ENCODE measurements at places on chromosomes 5 and 9. TPM values are rescaled to one million over a fixed set of nuclear protein-coding genes. Genes with fewer than 3 reads are reported as not detected.

GRCh38 chr5:117456866-117457470, 882.3 kb upstream of the SEMA6A start:
- DNase-seq: no peak

The TLX3 gene
- total RNA-seq: not detected

DNA sequence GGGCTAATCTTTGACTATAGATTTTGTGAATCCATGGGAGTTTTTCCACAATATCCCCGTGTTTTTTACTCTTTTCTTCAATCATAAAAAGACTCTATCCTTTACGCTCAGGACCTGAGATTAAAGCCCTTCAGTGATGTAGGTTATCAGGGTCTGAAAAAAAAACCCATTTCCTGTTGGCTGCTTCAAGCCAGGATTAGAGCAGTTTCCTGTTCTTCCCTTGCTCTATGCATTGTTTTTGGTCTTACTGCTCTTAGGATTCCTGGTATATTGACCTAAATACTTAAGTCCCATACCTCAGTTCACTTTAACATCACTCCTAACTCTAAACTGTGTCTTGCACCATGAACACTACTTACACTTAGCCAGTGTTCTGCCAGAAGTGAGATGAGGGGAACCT, 319.3 kb upstream of the CHD1 start:
- DNase-seq: no peak

GRCh38 chr5:77379558-77380061, 112.5 kb downstream of the WDR41 start:
- no peak for DNase-seq

The UBE2B gene
- total RNA-seq: 210 TPM

The CNTNAP3 gene
- total RNA-seq: 0.20 TPM

The NPR3 gene
- 30.4 TPM for total RNA-seq

GRCh38 chr9:12698266-12698665, 5.1 kb downstream of the TYRP1 start:
- no peak for DNase-seq

The ALDH1A1 gene
- 41.8 TPM for total RNA-seq

The NRG2 gene
- 2.6 TPM for total RNA-seq

- DNase-seq: no peak
These were observed 3.3 kb upstream of the BRD3 start for GRCh38 chr9:134071149-134071548.

DNA sequence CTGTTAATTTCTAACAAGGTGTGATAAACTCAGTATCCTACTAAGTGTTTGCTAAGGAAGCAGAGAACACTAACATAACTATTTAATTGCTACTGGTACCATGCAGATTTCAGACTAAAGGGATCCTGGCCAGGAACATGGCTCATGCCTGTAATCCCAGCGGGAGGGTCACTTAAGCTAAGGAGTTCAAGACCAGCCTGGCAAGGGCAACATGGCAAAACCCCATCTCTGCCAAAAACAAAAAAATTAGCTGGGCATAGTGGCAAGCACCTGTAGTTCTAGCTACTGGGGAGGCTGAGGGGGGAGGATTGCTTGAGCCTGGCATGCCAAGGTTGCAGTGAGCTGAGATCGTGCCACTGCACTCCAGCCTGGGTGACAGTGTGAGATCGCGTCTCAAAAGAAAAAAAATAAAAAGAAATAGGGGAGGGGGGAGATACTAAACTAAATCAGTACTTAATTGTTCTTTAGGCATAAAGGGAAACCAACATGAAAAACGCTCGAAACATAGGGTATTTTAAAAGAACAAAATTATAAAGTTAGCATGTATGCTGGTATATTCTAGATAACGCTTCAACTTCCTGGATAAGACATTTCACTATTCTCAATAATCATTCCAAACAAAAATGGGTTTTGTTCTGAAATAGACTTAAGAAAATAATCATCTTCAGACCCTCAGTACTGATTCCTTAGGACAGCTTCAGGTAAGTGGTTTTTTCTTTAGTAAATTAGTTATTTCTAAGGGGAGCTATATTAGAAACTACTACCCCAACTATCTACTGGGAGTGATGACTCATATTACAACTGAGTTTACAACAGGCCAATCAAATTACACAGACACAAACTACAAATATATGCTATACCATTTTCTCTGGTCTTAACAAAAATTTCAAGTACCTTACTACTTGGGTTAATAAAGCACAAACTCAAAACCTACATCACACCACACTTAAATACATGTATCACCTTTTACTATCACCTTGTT, 3.5 kb downstream of the PANK3 start:
- no peak for DNase-seq

- DNase-seq: no peak
These were observed 58.5 kb upstream of the PJA2 start for GRCh38 chr5:109468288-109468676.

The ZBTB26 gene
- 2.0 TPM for total RNA-seq

- DNase-seq: no peak
These were observed 74.7 kb downstream of the PJA2 start for GRCh38 chr5:109335114-109335513.

The EPB41L4A gene
- total RNA-seq: 7.2 TPM

- DNase-seq: no peak
These were observed 205.9 kb downstream of the ANXA1 start for GRCh38 chr9:73357607-73358006.

GRCh38 chr5:143812085-143812705, at the start of gene HMHB1:
HMHB1 (plus strand) TSS chr5:143812161.
- DNase-seq: peak; percentile 56

- DNase-seq: no peak
These were observed 11.1 kb downstream of the PTTG1 start for GRCh38 chr5:160432787-160433186.

DNA sequence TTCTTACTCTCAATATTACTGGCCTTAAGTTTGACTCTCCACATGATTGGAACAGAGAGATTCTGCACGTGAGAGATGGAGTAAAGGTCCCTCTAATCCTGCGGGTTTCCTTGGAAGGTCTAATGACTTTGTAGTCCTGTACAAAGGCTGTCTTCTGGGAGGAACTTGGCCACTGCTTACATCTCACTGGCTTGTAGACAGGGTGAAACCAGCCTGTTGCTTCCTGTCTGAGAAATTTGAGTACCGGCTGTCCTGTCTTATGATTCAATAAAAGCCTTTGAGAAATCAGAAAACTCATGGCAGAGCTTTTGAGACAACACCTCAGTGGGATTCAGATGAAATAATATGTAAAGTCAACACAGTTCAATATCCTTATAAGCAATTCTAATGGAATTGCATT, 43.0 kb downstream of the IL31RA start:
- DNase-seq: no peak

The ADAMTS12 gene
- total RNA-seq: 1.2 TPM

GRCh38 chr5:33276628-33276950, 164.2 kb upstream of the TARS1 start:
- DNase-seq: no peak

DNA sequence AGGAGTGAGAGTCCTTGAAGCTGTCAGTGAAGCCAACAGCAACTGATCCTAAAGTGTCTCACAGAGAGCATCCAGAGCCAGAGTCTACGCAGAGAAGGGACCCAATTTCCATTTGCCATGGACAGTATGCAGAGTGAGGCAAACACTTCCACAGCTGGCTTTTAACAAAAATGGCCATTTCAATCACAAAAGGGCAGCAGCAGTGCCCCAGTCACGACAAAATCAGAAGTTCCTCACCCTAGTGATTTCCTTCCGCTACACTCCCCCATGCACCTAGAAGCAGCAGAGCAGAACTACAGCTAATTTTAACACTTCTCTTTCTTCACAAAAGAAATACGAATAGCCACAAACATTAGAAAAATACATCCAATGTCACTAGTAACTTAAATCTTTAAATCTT, 27.9 kb downstream of the FBXW11 start:
- DNase-seq: no peak

DNA sequence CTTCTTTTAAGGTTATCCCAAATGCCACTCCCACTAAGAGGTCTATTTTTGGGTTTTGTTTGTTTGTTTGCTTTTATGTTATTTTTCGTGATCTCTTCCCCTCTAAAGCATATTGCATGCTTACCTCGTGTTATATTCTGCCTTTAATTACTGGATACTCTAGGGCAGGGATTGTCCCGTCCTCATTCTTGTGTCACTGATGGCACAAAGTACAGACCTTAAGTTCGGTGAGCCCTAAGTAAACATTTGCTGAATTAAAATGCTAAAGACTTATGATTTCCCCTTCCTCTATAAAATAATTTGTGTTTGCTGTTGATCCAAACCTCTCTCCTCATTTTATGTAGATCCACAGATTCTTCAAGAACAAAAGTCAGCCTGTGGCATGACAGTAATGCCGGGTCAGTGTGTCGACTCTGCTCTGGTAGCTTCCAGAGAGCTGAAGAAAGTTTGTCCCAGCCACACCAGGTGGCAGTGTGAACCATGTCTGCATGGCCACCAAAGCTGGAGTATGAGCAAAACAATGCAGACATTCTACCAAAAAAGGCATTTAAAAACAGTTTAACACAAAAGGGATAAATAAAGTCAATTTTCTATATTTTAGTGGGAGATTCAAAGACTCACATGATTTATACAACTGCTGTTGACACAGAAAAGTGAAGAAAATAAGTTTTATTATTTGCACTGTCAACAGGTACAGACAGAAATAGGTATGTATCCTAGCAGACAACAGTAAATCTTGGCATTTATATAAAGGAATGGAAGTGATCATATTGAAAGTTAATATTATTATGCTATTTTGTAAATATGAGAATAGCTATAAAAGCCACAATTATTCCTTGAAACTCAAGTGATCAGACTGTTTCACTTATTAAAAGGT, 17.9 kb upstream of the POC5 start:
- no peak for DNase-seq

GRCh38 chr5:15690611-15691010, 190.6 kb downstream of the FBXL7 start:
- no peak for DNase-seq

DNA sequence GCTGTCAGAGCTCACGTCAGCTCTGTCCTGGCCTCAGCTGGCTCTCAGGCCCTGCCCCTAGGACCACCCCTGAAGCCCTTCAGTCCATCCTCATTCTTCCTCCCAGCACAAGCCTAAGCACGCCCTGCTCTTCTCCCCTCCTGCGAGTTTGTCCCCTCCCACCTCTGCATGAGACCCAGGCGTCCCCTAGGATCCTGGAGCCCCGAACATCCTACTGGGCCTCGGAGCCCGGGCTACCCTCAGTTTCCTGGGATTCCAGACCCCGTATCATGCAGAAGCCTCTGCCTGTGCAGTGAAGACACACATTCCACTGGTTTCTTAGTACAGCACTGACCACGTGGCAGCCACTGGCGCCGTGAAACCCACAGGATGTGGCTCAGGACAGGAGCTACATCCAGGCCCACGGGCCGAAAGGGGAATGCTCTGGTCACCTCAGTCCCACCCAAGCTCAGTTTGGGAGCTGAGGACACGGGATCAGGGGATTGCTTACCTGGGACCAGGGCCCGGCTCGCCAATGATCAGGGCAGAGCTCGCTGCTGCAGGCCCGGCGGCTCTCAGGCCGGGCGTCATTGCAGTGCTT, 64.2 kb downstream of the ZNF354C start:
- DNase-seq: no peak

- no peak for DNase-seq
These were observed 18.9 kb upstream of the ANKRD55 start for GRCh38 chr5:56251918-56252553.

DNA sequence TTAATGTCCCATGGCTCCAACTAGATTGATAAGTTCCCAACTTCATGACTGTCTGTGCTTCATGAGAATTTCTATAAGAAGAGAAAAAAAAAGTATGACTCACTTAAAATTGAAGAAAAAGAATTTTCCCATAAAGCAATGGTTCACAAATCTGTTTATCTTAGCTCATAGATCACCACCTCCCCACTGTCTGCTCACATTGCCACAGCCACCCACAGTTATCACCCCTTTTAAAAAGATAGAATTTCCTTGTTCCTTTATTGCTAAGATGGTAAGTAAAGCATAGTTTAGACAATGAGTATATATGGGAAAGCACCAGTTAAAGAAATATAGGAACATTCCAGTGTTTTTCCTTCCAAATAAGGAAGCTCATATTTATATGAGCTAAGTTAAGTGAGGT, 67.1 kb downstream of the ALDH7A1 start:
- DNase-seq: no peak

The FOXD4L6 gene
- not detected for total RNA-seq

The FOXD4L3 gene
- not detected for total RNA-seq

DNA sequence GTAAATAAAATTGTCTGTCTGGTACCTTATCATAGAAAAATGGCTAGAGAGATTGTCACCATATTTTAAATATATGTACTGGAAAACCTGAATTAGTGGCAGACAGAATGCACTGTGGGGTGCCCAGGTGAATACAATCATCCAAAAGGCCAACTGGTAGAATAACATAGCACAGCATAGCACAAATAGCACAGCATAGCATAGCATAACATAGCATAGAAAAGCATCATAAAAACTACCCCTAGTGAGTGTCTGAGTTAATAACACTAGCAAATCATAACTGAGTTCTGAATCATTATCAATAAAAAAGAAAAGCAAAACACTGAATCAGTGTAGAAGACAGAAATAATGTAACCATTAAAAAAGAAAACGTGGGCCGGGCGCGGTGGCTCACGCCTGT, 102.3 kb downstream of the KIAA0825 start:
- DNase-seq: no peak

DNA sequence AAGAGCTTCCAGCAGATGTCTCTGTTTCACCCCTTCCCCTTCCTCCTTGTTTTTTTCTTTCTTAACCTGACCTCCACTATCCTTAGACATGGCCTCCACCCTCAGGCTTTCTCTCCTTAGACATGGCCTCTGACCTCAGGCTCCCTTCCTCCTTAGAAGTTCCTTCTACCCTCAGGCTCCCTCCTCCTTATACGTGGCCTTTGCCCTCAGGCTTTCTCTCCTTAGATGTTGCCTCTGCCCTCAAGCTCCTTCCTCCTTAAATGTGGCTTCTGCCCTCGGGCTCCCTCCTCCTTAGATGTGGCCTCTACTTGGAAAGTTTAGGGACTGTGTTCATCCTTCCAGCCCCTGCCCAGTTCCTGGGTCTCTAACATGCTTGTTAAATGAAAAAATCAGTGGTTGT, 180.4 kb upstream of the S1PR3 start:
- no peak for DNase-seq

- DNase-seq: no peak
These were observed 1.5 kb downstream of the PIP5K1B start for GRCh38 chr9:68706363-68707201.

GRCh38 chr9:129145841-129146292, 32.2 kb downstream of the IER5L start:
- DNase-seq: peak; percentile 80

The LCP2 gene
- total RNA-seq: 4.2 TPM

The P4HA2 gene
- total RNA-seq: 21.6 TPM

- DNase-seq: no peak
These were observed 13.3 kb upstream of the UBE2QL1 start for GRCh38 chr5:6435356-6435755.

DNA sequence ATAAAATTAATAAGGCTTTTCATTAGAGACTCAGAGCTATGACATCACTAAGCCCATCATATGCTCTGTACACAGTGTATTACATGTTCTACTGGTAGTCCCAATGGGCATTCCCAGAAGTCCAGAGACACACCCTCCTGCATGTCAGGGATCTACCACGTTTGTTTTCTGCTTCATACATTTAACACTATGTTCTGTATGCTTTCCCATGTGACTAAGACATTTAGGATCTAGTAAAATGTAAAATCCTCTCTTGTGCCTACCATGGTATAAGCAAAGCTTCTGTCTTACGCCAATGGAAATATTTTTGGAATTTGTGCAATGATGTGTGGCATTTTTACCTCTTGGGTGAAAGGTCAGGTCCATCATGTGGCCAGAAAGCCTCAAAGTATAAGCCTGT, 192.4 kb downstream of the ADAMTSL1 start:
- DNase-seq: no peak

The SNCB gene
- 0.64 TPM for total RNA-seq

GRCh38 chr5:173429489-173430150, 101.4 kb upstream of the STC2 start:
- no peak for DNase-seq

Data from psoas muscle (tissue), 8 donors.